ENCODE measurements at places on chromosomes 1 and 21.
A peak's percentile ranks its signal among the peaks of the same experiment; 100 is the strongest.

DNA sequence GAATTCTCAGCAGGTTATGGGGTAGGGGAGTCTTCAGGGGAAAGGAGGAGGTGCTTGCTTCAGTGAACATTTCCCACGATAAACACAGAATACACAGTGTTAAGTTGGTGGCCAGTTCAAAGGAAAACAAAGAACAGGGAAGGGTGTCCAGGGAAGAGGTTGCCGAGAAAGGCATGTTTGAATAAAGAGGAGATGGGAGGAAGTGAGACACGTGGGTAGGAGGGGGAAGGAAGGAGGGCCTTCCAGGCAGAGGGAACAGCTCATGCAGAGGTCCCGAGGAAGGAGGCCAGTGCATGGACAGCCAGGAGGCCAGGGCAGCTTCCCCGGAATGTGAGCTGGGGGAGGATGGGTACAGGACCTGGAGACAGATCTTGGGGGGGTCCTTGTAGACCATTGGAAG is 130.3 kb upstream of the TMEM51 start:
- no peak for DNase-seq

GRCh38 chr1:116335850-116336624 is 37.0 kb upstream of the ATP1A1 start:
- DNase-seq = no peak

DNA sequence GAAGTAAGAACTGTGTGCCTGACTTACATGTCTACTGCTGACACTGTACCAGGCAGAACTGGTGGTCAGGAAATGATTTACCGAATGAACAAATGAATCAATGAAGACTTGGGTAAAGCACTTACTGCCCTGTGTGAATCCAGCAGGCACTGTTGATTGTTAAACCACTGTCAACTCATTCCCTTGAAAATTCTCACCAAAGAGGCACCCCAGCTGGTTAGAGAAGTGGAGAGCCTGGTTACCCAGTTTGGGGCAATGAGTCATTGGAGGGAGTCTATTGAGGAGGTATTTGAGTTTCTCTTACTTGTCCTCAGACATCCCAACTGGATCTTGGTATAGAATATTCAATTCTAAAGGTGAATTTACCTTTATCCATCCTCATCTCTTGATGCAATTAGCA is 34.2 kb downstream of the JUN start:
- no peak for DNase-seq

DNA sequence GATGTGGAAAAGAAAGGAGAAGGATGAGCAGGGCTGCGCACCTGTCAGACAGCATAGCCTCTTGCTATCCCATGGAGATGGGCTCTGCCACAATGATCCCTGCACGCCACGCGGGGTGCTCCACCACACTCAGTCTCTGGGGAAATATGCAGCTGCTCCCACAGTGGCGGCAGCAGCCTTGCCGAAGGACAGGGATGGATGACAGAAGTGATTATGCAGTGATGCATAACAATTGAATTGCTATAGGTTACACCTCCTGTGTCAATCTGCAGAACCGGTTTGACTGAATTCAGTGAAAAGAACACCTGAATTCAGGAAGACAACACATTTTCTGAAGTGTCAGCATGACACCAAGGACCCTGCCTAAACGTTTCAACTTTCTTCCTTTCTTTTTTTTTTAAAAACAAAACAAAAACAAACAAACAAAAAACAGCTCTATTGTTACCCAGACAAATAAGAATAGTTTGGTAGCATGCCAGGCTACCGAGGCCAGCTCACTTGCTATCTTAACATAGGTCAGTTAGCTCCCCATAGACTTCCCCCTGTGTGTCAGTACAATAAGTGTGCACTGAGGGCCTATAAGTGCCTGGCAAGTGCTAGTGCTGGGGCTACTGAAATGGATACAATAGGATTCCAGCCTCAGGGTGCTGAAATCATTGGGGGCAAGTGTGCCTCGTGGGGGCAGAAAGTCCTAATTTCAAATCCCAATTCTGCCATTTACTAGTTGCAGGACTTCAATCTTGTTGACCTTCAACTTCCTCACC is 127.6 kb upstream of the LMO4 start:
- DNase-seq = no peak

GRCh38 chr1:35046730-35047129 is 15.0 kb upstream of the ZMYM6 start:
- DNase-seq = no peak

GRCh38 chr1:150017206-150017750 is 6.8 kb upstream of the OTUD7B start:
- DNase-seq = no peak

GRCh38 chr1:22850681-22851080 is 122.0 kb downstream of the LACTBL1 start:
- DNase-seq = no peak

DNA sequence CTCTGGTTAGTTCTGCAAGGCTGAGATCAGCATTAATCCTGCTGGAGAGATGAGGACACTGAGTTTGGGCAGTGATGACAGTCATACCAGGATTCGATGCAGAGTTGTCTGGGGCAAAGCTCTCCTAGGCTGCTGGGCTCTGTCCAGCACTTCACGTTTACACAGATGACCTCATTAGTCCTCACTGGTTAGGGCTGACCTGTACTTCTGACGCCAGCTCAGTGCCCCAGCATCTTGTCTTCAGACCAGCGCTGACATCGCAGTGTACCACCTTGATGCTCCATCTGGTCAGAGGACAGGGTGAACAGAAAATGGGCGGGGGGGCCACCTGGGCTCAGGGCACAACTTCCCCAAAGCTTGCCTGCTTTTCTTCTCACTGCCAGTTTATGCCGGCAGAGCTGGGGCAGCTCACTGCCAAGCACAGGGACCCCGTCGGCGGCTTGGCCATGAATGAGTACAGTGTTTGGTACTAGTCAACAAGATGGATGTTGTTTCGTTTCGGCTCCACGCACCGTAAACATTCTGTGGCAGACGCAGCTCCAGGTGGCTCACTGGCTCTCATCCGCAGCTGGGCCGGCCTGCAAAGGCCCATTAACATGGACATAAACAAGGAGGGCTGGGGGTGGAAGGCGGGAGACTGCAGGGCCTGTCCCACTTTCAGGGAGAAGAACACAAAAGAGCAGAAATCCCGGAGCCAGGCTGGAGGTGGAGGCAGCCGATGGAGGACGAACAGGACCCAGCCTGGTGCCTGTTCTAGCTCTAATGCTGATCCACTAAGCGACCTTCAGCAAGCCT is 118.7 kb downstream of the GLIS1 start:
- peak; percentile 32 for DNase-seq

GRCh38 chr1:40856656-40857302 is 5.4 kb downstream of the CITED4 start:
- no peak for DNase-seq

GRCh38 chr1:233327651-233328141 is at the start of gene MAP3K21:
Gene MAP3K21 (plus strand): TSS chr1:233327724. CDS start chr1:233328029, 305 bp downstream.
- DNase-seq = no peak

GRCh38 chr1:228090613-228091081 is 8.1 kb downstream of the ARF1 start:
- no peak for DNase-seq

DNA sequence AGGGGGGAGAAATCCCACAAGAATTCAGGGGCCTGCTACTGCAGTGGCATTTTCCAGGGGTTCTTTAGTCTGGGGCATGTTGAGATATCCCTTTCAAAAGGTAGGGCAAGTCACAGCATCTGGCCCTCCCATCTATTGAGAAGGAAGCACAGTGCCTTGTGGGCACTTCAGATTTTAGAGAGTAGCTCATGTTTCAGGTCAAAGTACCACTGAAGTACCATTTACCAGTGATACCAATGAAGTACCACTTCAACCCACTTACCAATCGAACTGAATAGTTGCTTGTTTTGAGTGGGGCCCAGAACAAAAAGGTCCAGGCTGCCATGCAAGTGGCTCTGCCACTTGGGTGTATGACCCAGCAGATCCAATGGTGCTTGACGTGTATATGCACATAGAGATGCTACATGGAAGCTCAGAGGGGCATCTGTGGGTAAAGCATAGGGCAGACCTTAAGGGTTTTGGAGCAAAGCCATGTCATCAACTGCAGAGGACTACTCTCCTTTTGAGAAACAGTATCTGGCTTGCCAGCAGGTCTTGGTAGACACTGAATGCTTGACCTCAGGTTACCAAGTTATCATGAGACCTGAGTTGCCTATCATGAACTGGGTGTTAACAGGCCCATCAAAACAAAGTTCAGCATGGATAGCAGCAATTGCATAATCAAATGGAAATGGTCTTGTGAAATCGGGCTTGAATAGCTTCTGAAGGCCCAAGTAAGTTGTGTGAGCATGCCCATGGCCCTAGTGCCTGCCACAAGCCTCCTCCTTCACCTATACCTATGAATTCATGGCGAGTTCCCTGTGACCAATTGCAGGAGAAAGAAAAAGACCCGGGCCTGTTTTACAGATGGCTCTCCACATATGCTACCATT is 23.5 kb downstream of the PLA2G2D start:
- DNase-seq = no peak

- DNase-seq = no peak
Measured at GRCh38 chr1:232149287-232150201, 480.4 kb downstream of the SIPA1L2 start.

GRCh38 chr1:219088778-219089557 is 84.7 kb upstream of the LYPLAL1 start:
- no peak for DNase-seq

DNA sequence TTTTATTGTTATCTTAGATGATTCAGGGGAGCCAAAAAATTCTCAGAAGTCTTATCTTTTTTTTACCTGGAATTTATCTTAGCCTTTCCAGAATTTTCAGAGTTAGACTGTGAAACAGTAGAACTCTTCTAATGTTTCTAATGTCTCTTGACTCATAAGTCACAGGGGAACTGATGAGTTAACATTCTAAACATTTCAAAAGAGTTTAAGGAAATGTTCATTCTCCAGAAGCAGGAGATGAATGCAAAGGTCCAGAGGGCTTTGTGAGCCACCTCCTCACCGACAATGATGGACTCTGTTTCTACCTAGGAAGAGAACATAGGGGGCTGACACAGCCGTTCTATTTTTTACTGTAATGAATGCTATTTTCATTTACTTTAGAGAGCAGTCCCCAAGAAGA is 157.5 kb downstream of the BRINP2 start:
- no peak for DNase-seq

GRCh38 chr21:36030581-36031189 is 29.6 kb downstream of the SETD4 start:
- DNase-seq = no peak

- no peak for DNase-seq
Measured at GRCh38 chr21:44576025-44576420, 2.5 kb downstream of the KRTAP10-4 start.

DNA sequence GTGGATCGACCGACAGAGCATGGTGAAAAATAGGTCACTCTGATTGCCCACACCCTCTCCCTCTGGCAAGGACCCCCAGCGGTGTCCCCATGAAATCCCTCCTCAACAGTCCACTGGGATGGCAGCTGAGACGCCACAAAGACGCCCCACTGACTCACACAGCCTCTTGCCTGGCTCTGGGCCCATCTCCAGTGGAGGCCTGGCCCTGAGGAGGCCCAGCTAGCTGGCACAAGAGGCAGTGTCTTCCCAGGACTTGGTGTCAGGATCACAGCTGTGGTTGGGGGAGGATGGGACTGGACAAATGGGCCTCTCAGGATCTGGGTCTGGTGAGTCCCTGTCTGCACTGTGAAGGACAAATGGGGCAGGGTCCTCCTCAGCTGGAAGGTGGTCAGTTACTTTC is 4.6 kb downstream of the ALX3 start:
- no peak for DNase-seq

GRCh38 chr1:66452982-66453381 is 81.0 kb upstream of the SGIP1 start:
- DNase-seq = no peak

DNA sequence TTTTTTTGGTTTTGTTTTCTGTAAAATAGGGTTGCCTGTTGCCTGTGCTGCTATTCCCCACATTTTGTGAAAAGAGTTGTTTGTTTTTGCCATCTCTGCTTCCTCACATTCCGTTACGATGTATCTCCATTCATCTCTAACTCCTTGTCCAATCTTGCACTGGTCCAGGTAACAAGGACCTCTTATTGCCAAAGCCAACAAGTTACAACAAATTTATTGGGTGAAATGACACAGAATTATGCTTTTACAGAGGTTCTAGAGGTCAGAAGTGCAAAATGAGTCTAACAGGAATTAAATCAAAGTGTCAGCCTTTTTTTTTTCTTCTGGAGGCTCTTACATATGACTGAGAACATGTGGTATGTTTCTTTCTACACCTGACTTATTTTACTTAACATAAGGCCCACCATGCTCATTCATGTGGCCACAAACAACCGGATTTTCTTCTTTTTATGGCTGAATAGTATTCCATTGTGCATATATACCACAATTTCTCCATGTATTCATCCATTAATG is 787.9 kb upstream of the B3GALT2 start:
- DNase-seq = no peak

- no peak for DNase-seq
Measured at GRCh38 chr1:36273024-36273423, 33.1 kb upstream of the SH3D21 start.

DNA sequence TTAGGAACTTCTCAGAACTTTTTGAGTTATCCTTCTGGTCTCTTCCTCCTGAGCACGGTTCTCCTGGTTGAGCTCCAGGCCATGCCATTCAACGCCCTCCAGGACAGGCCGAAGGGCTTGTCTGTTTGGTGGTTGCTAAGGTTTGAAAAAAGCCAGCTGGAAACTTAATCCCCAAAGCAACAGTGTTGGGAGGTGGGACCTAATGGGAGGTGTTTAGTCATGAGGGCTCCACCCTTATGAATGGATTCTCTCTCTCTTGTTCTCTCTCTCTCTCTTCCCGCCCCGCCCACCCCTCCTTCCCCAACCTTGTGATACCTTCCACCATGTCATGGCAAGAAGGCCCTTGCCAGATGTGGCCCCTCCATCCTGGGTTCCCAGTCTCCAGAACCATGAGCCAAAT is 829 bp downstream of the KCNE1 start:
- DNase-seq = no peak

- DNase-seq = no peak
Measured at GRCh38 chr1:6414881-6415626, 4.7 kb downstream of the HES2 start.

GRCh38 chr1:115230281-115230680 is 107.8 kb downstream of the NGF start:
- no peak for DNase-seq

GRCh38 chr1:189929501-189930099 is 548.1 kb downstream of the BRINP3 start:
- no peak for DNase-seq

DNA sequence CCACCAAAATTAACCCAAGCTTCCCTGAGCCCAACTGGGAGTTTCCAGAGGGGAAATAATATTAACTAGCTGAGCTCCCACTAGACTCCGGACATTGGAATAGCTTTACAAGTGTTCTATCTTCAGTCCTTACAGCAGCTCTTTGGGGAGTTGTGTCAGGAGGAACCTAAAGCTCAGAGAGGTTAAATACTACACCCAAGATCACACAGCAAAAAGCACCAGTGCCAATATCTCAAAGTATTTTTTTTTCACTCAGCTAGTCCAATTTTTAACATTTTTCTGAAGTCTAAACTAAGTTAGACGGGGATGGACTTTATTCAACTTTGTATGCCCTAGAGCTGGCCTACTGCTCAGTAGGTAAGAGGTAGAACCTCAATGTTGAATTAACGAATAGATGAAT is 82.5 kb downstream of the ATP1A1 start:
- DNase-seq = no peak
